Trophoblast cell (in vitro differentiated cells and primary cell): ENCODE measurements at places on chromosomes 16 and 17.

DNA sequence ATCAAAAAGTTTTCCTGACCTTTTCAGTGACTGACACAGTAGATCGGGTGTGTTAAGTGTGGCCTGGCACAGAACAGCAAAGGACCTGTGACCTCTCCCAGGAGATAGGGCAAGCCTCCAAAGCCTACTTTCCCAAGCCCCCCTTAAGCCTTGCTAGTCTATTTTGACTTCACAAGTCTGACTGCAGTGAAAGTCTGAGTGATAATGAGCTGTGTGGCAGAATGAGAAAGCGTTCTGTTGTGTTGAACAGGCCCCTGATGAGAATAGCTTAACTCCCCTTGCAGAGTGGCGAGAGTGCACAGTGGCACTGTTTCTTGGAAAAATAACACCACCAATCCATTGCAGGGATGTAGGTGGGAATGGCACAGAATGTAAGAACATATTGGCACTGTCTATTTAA, 32.8 kb downstream of the MMD start:
- DNase-seq: no peak

GRCh38 chr16:1047801-1048200, 24.7 kb upstream of the SSTR5 start:
- DNase-seq: no peak

DNA sequence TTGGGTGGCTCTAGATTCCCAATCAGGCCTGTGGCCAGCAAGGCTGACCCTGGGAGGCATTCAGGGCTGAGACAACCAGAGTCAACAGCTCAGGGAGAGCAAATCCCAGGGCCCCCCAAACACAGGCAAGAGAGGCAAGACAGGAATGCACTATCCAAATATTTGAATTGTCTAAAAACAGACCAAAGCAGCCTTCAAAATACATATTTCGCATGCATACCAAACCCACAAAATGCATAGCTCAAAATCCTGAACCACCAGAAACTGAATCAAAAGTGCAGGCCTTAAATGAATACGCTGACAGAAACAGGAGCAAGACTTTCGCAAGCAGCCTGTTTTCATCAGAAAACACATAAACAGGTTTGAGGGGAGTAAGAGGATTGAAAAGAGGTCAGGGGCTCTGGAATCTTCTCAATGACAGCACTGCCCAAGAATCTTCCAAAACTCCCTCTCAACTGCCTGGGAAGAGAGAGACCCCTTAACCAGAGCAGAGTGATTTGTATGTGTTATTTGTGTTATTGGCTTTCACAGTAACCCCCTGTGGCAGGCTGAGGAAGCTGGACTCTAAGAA, 213.6 kb upstream of the CDH5 start:
- no peak for DNase-seq

GRCh38 chr16:67936124-67936879, at the start of gene PSMB10:
Gene PSMB10, minus strand, starts transcription at chr16:67936850. Its CDS starts 101 bp downstream, at chr16:67936749.
- DNase-seq: no peak

DNA sequence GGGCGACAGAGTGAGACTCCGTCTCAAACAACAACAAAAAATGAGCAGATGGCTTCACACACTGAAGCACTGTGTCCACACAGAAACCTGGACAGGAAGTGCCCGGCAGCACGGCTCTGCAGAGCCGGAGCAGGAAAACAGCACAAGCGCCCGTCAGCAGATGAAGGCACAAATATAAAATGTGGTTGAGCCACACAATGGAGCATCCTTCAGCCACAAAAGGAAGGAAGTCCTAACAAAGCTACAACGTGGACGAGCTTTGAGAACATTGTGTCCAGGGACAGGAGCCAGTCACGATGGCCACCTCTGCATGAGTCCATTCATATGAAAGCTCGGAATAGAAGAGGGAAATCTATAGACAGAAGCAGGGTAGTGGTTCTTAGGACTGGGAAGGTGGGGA, 15.7 kb downstream of the RHBDF2 start:
- DNase-seq: no peak

GRCh38 chr16:47627721-47628120, 166.6 kb downstream of the PHKB start:
- no peak for DNase-seq

- DNase-seq: no peak
These were observed 21.9 kb downstream of the CRK start for GRCh38 chr17:1434150-1434549.

DNA sequence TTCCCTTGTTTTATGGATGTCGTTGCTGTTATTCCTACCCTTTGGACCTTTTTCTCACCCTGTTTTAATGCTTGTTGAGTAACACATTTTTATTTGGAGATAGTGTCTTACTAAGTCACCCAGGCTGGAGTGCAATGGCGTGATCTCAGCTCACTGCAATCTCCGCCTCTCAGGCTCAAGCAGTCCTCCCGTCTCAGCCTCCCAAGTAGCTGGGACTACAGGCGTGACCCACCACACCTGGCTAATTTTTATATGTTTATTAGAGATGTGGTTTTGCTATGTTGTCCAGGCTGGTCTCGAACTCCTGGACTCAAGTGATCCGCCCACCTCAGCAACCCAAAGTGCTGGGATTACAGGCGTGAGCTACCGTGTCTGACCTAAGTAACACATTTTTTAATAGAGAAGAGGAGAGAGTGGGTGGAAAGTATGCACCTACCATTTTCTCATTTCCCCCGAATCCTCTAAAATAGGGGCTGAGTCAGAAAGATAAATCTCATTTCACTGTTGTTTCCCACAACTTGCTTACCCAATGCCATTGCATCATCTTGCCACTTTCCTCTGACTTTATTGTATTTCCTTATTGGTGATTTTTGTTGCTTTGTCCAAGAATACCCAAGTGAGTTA, 7.0 kb downstream of the DHX40 start:
- no peak for DNase-seq

GRCh38 chr17:50090071-50090470, 5.1 kb upstream of the PDK2 start:
- no peak for DNase-seq

- DNase-seq: peak; percentile 52
These were observed 1.4 kb downstream of the VKORC1 start for GRCh38 chr16:31093132-31093703.

- no peak for DNase-seq
These were observed 22.2 kb upstream of the C17orf107 start for GRCh38 chr17:4877089-4877488.
